ENCODE measurements at places on chromosomes 12 and 14.

GRCh38 chr12:106794369-106794768, 19.9 kb downstream of the RIC8B start:
- DNase-seq = no peak

DNA sequence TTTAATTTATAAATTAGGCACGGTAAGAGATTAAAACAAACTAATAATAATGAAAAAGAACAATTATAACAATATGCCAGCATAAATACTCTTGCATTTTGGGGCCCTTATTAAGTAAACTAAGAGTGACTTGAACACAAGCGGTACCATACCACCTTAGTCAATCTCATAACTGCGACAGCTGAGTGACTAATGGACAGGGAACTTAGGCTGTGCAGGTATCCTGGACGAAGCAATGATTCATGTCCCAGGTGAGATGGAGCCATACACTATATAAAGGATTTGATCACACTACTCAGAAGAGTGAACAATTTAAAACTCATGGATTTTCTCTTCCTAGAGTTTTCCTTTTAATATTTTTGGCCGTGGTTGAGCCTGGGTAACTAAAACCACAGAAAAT, 4.3 kb downstream of the KLRC4 start:
- no peak for DNase-seq

DNA sequence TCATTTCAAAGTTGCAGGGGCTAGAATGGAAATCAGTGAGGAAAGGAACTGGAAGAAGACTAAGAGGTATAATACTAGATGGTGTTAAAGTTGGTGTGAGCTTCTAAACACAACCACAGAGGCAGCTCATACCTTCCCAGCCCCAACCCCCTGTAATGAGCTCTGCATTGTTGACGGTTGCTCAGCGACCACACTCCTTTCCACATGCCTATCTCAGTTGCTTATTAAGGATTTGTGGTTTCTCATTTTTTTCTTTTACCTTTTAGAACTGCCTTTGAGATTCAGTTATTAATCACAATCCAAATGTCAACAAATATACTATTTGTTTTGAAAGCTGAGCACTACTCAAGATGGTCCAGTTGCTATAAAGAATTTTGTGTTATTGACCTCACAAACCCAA, 62.1 kb upstream of the KIF21A start:
- DNase-seq = no peak

DNA sequence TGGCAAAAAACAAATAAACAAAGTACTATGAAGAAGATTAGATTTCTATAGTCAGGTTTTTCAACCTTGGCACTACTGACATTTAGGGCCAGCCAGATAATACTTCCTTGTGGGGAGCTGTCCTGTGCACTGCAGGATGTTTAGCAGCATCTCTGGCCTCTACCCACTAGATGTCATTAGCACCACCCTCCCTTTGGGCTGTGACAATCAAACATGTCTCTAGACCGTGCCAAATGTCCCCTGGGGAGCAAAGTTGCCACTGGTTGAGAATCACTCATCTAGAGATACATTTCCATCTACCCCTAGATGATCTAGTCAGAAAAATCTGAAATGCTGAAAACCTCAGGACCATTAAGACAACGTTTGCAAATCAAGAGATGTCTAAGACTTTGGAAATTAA, 29.9 kb downstream of the SRRM4 start:
- no peak for DNase-seq

GRCh38 chr12:57815177-57816000, 3.1 kb downstream of the AVIL start:
- DNase-seq = no peak

GRCh38 chr12:104482113-104482512, 25.4 kb downstream of the CHST11 start:
- no peak for DNase-seq

DNA sequence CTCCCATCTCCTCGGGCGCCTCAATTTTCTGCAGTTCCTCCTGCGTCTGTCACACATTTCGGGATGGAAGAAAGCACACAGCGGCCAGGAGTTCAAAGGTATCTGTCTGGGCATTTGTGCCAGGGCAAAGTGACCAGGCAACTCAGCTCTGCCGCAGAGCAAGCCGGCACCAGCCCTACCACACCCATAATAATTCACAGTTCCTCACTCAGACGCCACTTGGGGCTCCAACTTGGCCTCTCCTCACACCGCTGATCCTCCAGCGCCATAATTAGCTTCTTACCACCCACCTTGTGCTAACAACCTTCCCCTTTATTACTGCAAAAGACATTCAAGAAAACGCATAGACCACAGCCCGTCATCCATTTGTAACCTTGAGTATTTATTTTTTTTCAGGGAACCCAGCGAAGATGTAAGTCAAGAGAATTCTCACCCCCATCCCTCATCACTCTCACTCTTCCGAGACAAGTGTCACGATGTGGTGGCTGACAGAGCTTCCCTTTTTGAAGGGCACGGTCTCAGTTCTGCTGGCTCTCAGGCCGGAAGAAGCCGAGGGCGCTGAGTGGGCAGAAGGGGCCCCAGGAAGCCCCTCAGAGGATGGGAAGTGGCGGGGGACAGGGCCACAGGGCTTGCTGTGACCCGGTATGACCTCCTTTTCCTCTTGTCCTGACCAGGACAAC, 25.2 kb upstream of the NCOR2 start:
- no peak for DNase-seq

- no peak for DNase-seq
Measured at GRCh38 chr12:14716848-14717444, 20.5 kb upstream of the GUCY2C start.

GRCh38 chr12:12070674-12071656, at the start of gene BCL2L14:
BCL2L14 (plus strand) TSS chr12:12070939; CDS start chr12:12079306, 8,367 bp downstream.
- DNase-seq = no peak

DNA sequence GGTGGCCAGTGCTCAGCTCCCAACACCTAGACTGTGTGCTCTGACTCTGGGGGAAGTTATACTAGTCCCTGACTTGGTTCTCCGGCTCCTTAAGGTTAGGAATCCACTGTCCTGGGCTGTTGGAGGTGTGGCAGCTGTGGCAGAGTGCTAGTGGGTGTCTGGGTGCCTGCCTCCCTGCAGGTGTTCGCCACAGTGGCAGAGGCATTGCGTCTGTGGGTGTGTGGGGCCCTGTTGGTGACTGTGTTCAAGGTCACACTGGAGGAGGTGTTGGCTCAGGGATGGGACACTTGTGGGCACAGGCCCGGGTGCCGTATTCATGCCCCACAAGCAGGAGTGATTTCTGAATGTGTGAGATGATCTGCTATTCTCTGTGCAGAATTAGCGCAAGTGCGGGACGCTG, 467.4 kb downstream of the TMEM121 start:
- no peak for DNase-seq

GRCh38 chr12:26275313-26276131, 80.1 kb downstream of the SSPN start:
- no peak for DNase-seq

All from activated CD8-positive, alpha-beta memory T cell treated with anti-CD3 and anti-CD28 coated beads for 1 hour (primary cell).